Naive thymus-derived CD8-positive, alpha-beta T cell (primary cell): ENCODE measurements at places on chromosomes 11 and 22. TPM values are rescaled to one million over a fixed set of nuclear protein-coding genes. Genes with fewer than 3 reads are reported as not detected.
A peak's percentile ranks its signal among the peaks of the same experiment; 100 is the strongest.

DNA sequence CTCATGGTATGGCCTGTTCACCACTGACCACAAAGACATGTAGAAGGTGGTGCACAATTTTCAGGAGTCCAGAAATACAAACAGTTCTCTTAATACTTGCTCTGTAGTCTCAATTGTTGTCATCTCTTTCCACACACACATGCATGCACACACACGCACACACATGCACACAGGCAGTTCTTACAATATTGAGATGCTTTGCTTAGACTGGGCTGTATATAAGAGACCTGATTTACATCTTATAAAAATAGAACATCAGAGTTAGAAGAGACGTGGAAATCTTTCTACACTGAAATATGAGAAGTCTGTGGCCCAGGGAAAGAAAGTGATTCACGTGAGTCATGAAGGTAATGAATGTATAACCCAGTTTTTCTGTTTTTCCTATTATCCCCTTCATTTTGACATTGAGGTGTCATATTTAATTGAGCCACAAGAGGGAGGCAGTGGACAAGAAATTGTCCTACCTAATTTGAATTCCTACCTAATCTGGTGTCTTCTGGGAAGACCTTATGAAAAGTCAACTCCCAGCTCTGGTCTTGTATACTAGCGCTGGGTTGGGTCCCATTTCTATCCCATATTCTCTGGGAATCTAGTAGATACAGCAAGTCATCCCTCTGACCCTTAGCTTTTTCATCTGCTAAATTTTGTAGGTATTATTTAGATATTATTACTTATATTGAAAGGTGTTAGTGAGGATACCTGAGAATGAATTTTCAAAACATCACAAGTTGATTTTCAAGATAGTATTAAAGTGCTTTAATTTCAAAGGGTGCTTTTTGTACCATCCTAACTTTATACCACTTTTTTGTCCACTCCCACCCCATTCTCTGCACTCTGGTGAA lies 14.9 kb upstream of the MS4A4A start:
- no peaks in the 10 kb centered on the region for H3K4me1 ChIP-seq
- no peaks in the 10 kb centered on the region for H3K36me3 ChIP-seq
- DNase-seq = no peak
- H3K27me3 ChIP-seq = peaks cover 3% of the 10 kb centered on the region
- no peak overlapping the region for H3K4me3 ChIP-seq

The KRTAP5-7 gene
- polyA plus RNA-seq = not detected

- peak overlapping the region; percentile 48 for H3K27ac ChIP-seq
- peaks cover 15% of the 10 kb centered on the region for H3K4me1 ChIP-seq
- no peak for DNase-seq
- no peaks in the 10 kb centered on the region for H3K36me3 ChIP-seq
- no peaks in the 10 kb centered on the region for H3K27me3 ChIP-seq
Observed at GRCh38 chr11:34268906-34269430, 88.8 kb downstream of the ABTB2 start.

- no peaks in the 10 kb centered on the region for H3K4me1 ChIP-seq
- no peaks in the 10 kb centered on the region for H3K36me3 ChIP-seq
- DNase-seq = no peak
- H3K27me3 ChIP-seq = peaks cover 3% of the 10 kb centered on the region
- H3K4me3 ChIP-seq = no peak overlapping the region
Observed at GRCh38 chr11:78731027-78731426, 156.4 kb upstream of the NARS2 start.

The OR1S2 gene
- not detected for polyA plus RNA-seq

DNA sequence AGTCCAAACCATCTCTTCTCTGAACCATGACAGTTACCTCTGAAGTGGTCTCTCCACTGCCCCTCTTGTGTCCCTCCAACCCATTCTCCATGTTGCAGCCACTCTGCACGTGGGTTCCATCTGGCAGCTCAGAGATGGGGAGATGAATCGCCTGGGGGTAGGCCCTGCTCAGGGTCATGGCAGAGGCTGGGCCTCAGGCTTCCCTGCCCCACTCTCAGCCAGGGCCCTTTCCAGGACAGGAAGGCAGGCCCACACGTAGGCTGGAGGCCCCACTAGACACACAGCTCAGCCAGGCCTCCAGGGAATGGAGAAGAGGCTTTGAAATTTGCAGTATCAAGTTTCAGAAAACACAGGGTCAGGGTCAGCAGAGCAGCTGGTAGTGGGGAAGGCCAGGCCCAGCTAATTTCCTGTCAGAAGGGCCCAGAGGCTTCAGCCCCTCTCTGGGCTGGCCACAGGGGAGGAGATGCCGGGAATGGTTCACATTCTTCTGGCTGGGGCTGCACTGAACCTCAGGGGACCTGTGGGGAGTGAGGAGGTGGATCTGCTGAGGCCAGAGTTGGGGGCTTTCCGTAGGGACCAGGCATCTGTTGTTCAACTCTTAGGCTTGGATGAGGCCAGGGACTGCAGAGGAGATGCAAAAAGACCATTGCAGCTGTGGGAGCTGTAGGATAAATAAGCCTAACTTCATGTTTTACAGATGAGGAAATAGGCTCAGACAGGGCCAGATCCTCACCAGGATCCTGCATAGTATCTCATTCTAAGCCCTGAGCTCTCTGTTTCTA lies 101.6 kb downstream of the SWAP70 start:
- H3K27ac ChIP-seq = no peak overlapping the region
- no peak for DNase-seq
- H3K4me3 ChIP-seq = no peak overlapping the region
- no peaks in the 10 kb centered on the region for H3K27me3 ChIP-seq
- peaks cover 5% of the 10 kb centered on the region for H3K4me1 ChIP-seq
- no peaks in the 10 kb centered on the region for H3K36me3 ChIP-seq

DNA sequence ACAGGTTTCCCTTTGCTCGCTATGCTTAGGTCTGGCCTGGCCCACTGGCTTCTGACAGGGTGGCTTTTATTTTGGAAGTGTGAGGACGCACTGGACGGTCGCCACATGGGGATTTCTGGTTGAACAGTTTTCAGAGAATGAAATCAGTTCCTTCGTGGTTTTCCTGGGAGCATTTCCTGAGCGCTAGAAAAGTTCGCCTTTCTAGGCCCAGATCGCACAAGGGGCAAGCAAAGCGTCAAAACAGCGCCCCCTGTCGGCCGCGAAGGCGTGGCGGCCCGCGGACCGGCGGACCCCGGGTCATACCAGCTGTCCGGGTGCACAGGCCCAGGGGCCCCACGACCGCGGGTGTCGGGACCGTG lies 12.7 kb upstream of the CYP2R1 start:
- peaks cover 42% of the 10 kb centered on the region for H3K4me1 ChIP-seq
- H3K27me3 ChIP-seq = no peaks in the 10 kb centered on the region
- DNase-seq = peak; percentile 86
- no peaks in the 10 kb centered on the region for H3K36me3 ChIP-seq
- peak overlapping the region; percentile 97 for H3K27ac ChIP-seq

DNA sequence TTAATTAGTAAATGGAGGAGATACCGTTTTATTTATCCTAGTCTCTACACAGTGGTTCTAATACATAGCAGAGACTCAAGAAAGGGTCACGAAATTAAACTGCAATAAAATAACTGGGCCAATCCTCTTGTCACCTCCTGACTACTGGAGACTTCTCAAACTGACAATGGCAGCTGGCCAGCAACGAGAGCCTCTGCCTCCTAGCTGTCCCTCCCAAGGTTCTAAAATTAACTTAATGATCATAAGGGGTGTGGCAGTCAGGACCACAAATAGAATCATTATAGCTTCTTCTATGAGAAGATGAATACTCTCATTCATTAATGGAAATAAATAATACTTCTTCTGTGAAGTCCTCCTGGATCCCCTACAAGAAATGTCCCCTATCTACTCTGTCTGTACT lies 63.8 kb upstream of the APOA1 start:
- DNase-seq = no peak
- H3K27me3 ChIP-seq = no peaks in the 10 kb centered on the region

DNA sequence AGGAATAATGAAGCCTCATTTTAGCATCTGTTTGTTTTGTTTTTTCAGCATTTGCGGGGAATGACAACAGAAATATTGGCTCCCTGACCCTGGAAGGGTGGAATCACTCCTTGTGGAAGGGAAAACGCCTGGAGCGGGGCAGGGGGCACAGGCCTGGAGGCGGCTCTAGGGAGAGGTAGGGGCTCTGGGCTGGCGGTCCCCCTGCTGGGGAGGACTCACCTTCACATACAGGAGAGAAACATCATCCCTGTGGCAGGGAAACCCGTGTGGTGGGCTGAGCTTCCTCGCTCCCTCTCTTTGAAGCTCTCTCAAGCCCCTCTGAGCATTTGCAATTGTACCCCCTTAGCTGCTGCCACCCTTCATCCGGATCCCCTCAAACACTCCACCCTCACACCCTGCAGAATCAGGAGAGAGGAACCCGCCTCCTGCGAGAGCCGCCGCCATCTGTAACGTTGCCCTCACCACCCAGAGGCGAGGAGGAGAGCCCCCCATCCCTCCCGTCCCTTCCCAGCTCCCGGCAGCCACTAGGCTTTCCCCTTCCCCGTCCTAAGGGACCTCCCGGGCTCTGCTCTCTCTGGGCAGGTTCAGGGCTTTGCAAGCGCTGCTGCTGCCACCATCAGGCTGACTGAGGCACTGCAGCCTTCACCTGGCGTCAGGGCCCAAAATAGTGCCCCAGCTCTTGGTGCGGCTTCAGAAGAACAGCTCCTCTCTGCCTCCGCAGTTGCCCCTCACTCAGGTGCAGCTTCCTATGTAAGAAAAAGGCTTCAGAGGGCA lies 10.4 kb downstream of the KIRREL3 start:
- H3K36me3 ChIP-seq = no peaks in the 10 kb centered on the region
- no peaks in the 10 kb centered on the region for H3K4me1 ChIP-seq
- H3K27me3 ChIP-seq = peaks cover 24% of the 10 kb centered on the region
- no peak overlapping the region for H3K4me3 ChIP-seq
- H3K27ac ChIP-seq = no peak overlapping the region

- no peak for DNase-seq
- no peak overlapping the region for H3K4me3 ChIP-seq
- no peaks in the 10 kb centered on the region for H3K4me1 ChIP-seq
- H3K27me3 ChIP-seq = no peaks in the 10 kb centered on the region
Observed at GRCh38 chr11:86421946-86422345, 47.3 kb downstream of the CCDC81 start.

DNA sequence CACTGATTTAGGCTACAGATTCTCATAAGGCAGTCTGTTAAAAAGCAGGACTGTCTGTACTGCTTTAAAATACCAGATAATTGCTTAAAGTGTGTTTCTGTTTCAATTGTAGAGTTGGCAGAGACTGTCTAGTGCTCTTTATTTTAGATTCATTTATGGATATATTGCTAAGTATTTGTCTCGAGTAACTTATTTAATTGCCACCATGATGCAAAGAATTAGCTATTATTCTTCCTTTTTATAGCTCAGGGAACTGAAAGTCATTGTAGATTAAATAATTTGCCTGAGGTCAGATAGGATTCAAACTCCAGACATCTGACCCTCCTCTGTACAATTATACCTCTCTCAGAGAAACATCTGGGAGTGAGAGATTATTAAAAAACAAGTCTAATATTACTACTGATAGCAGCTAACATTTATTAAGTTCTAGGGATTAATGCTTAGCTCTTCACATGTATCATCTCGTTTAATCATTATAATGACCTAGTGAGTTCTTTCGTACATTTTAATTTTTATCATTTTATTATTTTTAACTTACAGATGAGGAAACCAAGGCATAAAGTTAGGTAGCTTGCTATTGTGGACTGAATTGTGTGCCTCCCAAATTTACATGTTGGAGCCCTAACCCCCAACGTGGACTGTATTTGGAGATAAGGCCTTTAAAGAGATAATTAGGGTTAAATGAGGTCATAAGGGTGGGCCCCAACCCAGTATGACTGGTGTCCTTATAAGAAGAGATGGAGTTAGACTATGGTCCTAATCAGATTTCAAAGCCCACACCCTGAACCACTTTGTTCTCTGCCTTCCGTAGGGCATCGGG lies 19.7 kb upstream of the RAG2 start:
- no peaks in the 10 kb centered on the region for H3K4me1 ChIP-seq
- peaks cover 23% of the 10 kb centered on the region for H3K27me3 ChIP-seq
- H3K27ac ChIP-seq = no peak overlapping the region
- H3K4me3 ChIP-seq = no peak overlapping the region
- H3K36me3 ChIP-seq = no peaks in the 10 kb centered on the region

The MLC1 gene
- polyA plus RNA-seq = 0.12 TPM

The KDELR3 gene
- polyA plus RNA-seq = 0.28 TPM

- H3K4me1 ChIP-seq = no peaks in the 10 kb centered on the region
- H3K27me3 ChIP-seq = peaks cover 11% of the 10 kb centered on the region
- H3K4me3 ChIP-seq = no peak overlapping the region
- H3K36me3 ChIP-seq = no peaks in the 10 kb centered on the region
Observed at GRCh38 chr11:83613767-83614121, 327.6 kb upstream of the CCDC90B start.

DNA sequence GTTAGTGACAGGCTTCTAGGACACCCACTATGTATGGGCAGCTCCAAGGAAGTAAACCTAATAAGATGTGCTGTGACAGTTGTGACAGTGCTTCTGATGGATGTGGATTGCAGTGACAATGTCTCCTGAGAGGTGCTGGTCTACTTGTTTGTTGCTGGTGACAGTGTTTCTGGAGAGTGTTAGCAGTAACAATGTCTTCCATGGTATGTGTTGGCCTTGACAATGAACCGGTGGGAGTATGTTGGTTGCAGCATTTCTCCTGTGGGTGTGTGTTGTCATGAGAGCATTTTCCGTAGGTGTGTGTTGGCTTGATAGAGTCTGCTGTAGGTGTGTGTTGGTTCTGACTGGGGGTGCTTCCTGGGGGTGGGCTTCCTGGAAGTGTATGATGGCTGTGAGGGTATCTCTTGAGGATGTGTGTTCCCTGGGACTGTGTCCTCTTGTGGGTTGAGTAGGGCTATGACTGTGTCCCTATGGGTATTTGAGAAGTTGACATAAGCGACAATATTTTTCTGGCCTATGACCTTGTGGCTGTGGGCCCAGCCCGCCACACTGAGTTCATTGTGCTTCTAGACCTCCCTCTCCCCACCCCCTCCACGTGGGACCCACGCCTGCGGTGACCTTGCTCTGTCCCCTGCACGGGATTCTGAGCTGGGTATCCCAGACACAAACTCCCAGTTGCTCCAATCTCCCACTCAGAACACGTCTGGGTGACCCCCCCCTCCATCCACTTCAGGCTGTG lies 1.2 kb downstream of the DCHS1 start:
- no peak for DNase-seq
- no peaks in the 10 kb centered on the region for H3K36me3 ChIP-seq
- no peaks in the 10 kb centered on the region for H3K27me3 ChIP-seq
- no peak overlapping the region for H3K27ac ChIP-seq
- H3K4me3 ChIP-seq = no peak overlapping the region
- peaks cover 13% of the 10 kb centered on the region for H3K4me1 ChIP-seq

The RGL4 gene
- polyA plus RNA-seq = 90.7 TPM

The SLC22A8 gene
- polyA plus RNA-seq = not detected

- peaks cover 26% of the 10 kb centered on the region for H3K27me3 ChIP-seq
- no peak for DNase-seq
Observed at GRCh38 chr22:27483095-27483785, 318.3 kb downstream of the MN1 start.
